Activated gamma-delta T cell treated with Interleukin-2 at 50 U/mL for 16 hours (primary cell): ENCODE measurements at places on chromosomes 6 and 20.

DNA sequence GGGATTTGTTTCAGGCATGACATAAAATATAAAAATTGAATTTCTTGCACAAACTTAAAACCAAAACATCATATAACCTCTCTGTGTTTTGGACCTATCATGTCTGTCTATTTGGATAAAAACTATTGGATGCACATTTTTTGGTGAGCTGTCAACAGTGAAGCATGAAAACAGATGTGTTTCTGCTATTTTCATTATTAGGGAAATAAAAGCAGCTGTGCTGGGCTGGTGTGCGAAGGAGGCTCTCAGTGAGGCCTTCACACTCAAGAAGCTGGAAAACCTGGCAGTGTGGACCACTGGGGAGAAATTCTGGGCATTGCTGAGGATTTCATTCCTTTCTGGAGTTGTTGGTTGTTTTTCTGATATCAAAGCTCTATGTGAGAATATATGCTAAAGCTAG is 395.3 kb downstream of the GJA1 start:
- no peak for DNase-seq

- DNase-seq, result no peak
Observed at GRCh38 chr6:8275667-8276066, 159.7 kb downstream of the SLC35B3 start.

DNA sequence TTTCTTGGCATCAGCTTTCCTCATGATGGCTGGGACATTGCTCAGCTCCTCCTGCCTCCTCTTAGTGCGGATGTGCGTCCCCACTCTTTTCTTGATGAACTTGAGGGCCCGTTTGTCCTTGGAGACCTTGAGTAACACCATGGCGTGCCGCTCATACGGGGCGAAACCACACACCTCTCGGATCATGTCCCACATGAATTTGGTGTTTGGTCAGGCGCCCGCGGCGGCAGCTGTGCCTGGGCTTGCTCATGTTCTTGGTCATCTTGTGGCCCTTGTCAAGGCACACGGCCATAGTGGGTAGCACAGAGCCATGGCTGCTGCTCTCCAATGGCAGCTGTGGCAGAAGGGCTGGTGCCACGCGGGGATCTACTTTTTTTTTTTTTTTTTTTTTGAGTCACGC is 2.6 kb downstream of the ERGIC3 start:
- no peak for DNase-seq

- DNase-seq, result no peak
Observed at GRCh38 chr6:140043357-140043756, 668.9 kb upstream of the CITED2 start.

- DNase-seq, result no peak
Observed at GRCh38 chr6:89562093-89562973, 76.2 kb downstream of the LYRM2 start.

GRCh38 chr6:83867527-83868161 is 8.2 kb downstream of the CYB5R4 start:
- no peak for DNase-seq

- no peak for DNase-seq
Observed at GRCh38 chr6:14635934-14636591, 518.5 kb downstream of the CD83 start.

- no peak for DNase-seq
Observed at GRCh38 chr20:33112547-33113386, 33.3 kb downstream of the BPIFB4 start.

- no peak for DNase-seq
Observed at GRCh38 chr6:152508477-152508876, 128.7 kb downstream of the SYNE1 start.

DNA sequence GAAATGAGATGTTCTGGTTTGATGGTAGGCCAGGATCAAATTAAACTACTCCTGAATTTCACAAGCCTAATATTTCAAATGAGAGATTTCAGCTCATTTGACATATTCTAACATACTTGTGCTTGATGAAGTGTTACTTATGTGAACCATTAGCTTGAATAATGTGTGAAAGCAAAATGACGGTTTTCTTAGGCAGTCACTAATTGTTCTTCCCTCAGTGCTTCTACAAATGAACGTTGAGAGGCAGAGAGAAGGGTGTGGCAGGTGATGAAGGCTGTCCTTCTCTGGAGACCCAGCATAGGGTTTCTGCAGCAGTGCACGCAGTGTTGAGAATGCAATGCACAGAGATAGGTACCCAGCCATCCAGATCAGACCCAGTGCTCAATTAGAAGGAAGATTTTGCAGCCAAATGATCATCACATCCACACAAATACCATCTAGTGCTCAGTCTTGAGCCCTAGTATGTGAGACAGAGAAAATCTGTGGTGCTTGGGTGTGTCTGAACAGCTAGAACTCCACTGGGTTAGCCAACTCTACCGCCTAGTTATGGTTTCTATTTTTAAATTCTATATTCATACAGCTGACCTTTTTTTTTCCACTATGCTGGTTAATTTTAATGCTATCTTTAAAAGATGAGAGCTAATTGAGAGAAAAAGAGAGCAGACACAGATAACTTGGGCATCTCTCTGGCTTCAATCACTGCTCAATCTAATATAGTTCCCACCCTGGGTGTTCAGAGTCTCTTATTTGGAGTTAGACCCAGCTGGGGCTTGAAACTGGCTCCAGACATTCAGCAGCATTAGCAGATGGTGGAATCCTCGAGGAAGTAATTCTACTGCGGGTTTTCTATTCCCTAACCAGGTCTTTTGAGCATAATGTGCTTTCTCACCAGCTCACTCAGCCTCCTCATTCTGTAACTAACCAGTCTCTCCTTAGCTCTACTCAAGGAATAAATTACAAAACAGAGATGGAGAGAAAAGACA is 4.4 kb upstream of the MYLIP start:
- DNase-seq, result no peak

DNA sequence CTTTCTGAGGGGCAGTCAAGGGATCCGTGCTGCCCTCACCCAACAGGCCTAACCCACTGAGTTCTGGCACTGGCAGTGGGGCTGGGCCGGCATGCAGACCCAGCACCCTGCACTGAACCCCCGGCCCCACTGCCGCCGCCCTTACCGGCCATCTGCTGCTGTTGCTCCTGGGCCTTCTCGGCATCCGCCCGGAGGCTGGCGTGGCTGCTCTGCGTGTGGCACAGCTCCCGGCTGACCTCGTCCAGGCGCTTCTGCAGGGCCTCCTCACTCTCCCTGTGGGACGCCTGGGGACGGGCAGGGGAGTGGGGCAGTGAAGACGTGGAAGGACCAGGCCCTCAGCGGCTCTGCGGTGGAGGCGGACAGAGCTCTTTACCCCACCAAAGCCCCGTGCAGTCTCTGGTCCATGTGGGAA is 52.4 kb downstream of the RRBP1 start:
- DNase-seq, result no peak
